ENCODE measurements at places on chromosomes 6 and 20.

GRCh38 chr20:31689141-31689540 is 33.5 kb downstream of the BCL2L1 start:
- DNase-seq = no peak

DNA sequence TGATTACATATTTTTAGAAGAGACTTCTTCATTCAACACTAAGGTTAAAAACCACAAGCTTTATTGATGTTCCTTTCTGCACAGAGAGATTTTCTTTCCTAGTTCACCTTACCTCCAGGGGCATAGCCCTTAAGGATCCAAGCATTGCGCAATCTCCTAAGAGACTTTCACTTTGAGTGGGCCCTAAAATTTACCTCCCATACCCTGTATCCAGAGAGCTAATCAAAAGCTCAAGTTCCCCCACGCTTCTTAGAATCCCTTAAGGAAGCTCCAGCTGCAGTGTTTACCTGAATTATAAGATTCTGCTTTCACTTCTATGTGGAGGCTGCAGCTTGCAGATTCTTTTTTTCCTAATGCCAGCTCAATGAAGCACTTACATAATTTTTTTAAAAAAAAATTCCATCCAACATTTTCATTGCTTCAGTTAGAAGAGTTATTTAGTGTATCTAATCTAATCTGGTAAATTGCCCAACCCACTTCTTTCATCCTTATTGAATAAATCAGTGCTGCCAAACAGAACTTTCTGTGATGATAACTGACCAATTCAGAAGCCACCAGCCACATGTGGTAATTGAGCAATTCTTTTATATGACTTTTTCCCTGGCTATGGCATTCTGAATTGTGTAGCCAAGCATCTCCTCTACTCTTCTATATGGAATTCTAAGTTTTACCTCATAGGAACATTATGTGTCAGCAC is 24.6 kb upstream of the SPTLC3 start:
- no peak for DNase-seq

DNA sequence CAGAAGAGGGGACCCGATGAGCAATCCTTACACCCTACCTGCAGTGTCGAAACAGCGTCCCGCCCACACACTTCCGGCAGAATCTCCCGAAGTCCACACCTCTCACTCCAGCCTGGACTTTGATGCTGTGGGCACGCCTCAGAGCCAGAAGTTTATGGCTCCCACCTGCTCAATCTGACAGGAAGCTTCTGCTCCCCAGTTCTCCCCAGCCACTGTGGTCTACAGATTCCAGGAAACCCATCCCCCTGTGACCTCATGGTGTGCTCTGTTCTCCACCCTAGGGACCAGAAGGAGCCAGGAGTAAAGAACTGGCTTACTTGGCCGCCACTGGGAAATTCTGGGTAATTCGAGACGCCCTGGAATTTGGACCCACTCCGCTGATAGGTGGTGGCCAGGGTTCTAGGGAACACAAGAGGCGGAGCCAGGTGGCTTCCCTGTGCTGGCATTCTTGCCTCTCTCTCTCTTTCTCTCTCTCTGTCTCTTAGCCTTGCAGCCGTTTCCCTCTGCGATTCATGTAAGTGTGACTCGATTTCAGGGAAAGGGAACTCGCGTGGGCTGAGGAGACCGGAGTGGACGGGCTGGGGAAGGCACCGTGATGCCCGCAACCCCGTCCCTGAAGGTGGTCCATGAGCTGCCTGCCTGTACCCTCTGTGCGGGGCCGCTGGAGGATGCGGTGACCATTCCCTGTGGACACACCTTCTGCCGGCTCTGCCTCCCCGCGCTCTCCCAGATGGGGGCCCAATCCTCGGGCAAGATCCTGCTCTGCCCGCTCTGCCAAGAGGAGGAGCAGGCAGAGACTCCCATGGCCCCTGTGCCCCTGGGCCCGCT is at the start of gene TRIM15:
TRIM15 (plus strand) TSS at position 457 of the 828 bp plus-strand sequence; CDS start at position 596, 139 bp downstream.
- DNase-seq = peak; percentile 90

GRCh38 chr6:47022191-47022590 is 19.9 kb downstream of the ADGRF1 start:
- no peak for DNase-seq

- DNase-seq = no peak
These were observed 184.4 kb downstream of the PRL start for GRCh38 chr6:22112461-22112860.

- peak; percentile 21 for DNase-seq
These were observed 43.7 kb upstream of the GABRR1 start for GRCh38 chr6:89260832-89261231.

GRCh38 chr6:156980948-156981347 is 203.8 kb downstream of the ARID1B start:
- no peak for DNase-seq

DNA sequence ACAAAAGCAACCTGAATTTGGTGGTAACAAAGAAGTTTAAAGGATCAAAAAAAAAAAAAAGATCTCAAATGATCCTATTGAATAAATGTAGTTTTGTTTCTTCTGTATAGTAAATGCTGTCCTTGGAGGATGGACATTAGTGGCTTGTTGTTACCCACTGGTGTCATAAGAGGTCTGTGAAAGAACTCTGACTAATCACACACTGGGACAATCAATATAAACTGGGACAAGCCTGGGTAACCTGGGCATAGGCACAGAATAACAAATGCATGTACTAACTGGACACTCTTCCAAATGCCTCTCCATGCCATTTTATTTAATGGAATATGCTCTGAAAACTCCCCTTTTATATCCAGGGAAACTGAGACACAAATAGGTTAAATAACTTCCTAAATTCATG is 241.4 kb downstream of the DOK5 start:
- DNase-seq = no peak

- DNase-seq = no peak
These were observed 279.6 kb upstream of the SULF2 start for GRCh38 chr20:48064929-48065328.

GRCh38 chr6:39924283-39924682 is 10.0 kb downstream of the MOCS1 start:
- DNase-seq = no peak

GRCh38 chr20:6121504-6121903 is 1.3 kb downstream of the FERMT1 start:
- no peak for DNase-seq

DNA sequence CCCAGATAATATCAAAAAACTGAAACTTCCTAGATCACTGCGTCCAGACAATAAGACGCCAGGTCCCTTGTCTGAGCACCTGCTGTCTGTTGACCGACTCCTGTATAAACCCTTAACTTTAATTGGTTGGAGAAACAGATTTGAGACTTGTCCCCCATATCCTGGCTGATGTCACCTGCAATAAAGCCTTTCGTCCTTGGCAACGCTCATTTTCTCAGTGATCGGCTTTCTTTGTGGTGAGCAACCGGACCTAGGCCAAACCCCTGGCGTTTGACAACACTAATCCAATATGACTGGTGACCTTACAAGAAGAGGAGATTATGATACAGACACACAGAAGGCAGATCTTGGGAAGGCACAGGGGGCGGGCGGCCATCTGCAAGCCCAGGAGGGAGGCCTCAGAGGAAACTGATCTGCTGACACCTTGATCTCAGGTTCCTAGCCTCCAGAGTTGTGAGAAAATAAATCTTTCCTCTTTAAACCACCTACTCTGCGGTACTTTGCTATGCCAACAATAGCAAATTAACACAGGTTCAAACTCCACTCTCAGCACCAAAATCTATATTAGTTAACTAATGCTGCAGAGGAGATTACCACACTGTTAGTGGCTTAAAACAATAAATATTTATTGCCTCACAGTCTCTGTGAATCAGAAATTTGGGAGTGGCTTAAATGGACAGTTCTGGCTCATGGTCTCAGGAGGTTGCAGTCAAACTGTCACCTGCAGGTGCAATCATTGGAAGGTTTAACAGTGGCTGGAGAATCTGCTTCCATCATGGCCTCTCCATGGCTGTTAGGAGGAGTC is 178.7 kb downstream of the OTOR start:
- DNase-seq = no peak

DNA sequence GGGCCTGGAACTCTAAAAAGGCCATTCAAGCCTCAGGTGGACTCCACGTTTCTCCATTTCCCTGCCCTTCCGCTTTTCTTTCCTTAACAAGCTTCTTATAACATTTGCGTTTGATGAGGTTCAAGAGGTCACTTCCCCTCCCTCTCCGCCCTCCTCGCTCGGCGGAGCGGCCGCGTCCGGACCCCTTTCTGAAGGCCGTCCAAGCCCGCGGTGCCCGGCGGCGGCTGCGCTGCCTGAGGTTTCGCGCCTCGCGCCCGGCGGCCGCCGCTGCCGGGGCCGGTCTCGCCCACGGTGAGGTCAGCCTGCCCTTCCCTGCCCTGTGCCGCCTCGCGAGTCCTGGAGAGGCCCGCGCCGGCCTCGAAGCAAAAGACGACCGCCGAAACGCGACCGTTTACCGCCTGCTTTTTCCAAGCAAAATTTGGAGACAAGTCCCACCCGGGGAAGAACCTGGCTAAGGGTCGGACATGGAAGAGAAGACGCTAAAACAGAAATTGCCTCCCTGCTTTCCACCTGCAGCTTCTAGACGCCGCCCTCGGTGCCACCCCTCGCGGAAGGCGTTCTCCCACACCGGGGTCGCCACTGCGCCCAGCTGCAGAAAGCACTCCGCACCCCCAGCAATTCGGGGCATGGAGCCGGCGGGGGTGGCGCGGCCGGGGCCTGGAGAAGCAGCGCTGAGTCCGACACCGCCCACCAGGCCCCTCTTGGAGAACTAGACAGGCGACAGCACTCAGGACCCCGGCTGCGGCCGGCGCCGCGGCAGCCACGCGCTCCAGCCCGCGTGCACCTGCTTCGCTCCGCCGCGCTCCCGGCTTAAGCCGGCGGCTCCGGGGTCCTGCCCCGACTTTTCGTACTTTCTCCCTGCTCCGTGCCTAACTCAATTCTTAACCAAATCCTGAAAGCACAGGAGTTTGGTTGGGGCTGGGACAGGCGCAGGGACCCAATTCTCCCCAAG is 11.0 kb upstream of the FOXF2 start:
- DNase-seq = no peak

GRCh38 chr20:12773936-12774335 is 234.8 kb upstream of the SPTLC3 start:
- no peak for DNase-seq

- DNase-seq = no peak
These were observed 150.4 kb downstream of the INSM1 start for GRCh38 chr20:20518263-20518662.

DNA sequence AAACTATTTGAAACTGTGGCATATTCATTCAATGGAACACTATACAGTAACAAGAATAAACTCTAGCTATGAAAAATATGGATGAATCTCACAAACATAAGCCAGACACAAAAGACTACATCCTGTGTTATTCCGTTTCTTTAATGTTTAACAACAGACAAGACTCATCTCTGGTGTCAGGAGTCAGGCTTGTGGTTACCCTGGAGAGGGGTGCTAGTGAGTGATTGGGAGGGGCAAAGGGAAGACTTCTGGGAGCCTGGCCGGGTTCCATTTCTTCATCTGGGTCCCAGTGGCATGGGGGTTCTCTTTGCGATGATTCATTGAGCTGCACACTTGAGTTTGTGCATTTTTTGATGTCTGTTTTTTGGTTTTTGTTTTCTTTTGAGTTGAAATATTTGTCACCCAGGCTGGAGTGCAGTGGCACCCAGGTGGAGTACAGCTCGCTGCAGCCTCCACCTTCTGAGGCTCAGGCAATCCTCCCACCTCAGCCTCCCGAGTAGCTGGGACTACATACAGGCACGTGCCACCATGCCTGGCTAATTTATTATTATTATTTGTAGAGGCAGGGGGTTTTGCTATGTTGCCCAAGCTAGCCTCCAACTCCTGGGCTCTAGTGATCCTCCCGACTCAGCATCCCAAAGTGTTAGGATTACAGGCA is 21.2 kb upstream of the TTPAL start:
- no peak for DNase-seq

DNA sequence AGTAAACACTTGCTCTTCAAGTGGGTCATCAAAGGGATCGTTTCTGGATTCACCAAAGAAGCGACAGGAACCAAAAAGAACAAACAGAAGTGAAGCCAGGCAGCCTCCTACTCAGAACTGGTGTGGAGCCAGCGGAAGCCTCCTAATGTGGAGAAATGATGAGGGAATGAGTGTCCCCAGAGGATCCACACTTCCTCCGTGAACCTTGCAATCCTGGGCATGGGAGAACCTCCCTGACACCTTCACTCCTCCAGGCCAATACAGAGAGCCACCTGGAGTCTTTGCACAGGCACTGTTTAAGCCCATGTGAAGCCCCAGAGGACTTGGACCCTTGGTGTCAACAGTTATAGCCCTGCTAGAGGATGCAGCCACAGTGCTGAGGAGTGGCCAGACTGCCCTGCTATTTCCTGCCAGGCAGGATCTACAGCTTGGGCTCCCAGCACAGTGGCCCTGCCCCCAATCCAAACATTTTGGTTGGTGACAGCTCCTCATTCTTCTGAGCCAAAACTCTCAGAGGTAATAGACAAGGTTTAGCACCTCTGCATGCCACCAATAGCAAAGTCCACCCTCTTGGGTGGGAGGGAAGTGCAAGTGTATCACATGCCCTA is 23.2 kb upstream of the SERINC1 start:
- no peak for DNase-seq

DNA sequence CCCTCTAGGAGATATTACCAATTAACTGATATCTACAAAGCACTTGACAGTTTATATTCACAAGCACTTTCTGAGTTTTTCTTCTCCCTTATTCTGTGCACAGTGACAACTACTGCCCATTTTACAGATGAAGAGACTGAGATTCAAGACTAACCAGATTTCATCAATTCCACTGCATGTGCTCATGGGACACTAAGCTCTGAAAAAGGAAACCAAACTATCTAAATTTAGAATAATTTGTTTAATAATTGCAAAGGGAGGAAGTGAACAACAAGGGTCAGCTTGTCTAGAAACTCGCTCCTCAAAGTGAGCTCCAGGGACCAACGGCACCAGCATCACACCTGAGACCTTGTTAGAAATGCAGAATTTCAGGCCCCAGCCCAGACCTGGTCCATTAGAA is 50.8 kb upstream of the MYLIP start:
- no peak for DNase-seq

- DNase-seq = peak; percentile 48
These were observed 127.2 kb upstream of the TAB2 start for GRCh38 chr6:149190224-149190831.

GRCh38 chr6:108585359-108585758 is 24.6 kb downstream of the FOXO3 start:
- DNase-seq = no peak

- no peak for DNase-seq
These were observed 494.2 kb upstream of the JAG1 start for GRCh38 chr20:11168026-11168425.

- no peak for DNase-seq
These were observed 86.6 kb upstream of the BMP2 start for GRCh38 chr20:6680854-6681253.

GRCh38 chr20:63096681-63097335 is 90.0 kb upstream of the BHLHE23 start:
- DNase-seq = no peak

- DNase-seq = peak; percentile 71
These were observed 6.4 kb downstream of the CFB start for GRCh38 chr6:31952140-31952805.

DNA sequence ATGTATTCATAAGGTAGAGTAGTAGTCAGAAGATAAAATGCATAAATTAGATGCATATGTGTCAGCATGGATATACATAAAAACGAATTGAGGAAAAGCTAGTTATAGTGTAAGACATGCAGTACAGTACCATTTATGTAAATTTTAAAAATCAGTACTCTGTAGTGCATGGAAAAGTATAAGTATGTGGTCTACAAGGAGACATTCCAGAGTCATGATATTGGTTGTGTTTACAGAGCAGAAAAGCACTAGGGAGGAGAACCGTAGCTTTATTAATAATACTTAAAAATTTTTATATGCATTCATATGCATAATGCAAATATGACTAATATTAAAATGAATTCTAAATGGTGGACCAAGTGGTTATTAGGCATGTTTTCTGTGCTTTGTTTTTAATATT is 220.0 kb downstream of the ZFAND3 start:
- DNase-seq = no peak

GRCh38 chr20:543369-544152 is at the start of gene CSNK2A1:
Gene CSNK2A1, minus strand, starts transcription at chr20:543790. Its CDS starts 35,239 bp downstream, at chr20:508551.
- DNase-seq = peak; percentile 95
